ENCODE measurements at places on chromosomes 11 and 22. TPM values are rescaled to one million over a fixed set of nuclear protein-coding genes. Genes with fewer than 3 reads are reported as not detected.

ABTB2 gene
- total RNA-seq = 0.89 TPM

MAJIN gene
- total RNA-seq = not detected

KCNE3 gene
- total RNA-seq = not detected

SMDT1 gene
- total RNA-seq = 76.5 TPM

HYLS1 gene
- 5.1 TPM for total RNA-seq

SDF2L1 gene
- total RNA-seq = 23.2 TPM

TTC12 gene
- total RNA-seq = 12.6 TPM

MEI1 gene
- total RNA-seq = not detected

TP53AIP1 gene
- total RNA-seq = not detected

MYRF gene
- total RNA-seq = 0.47 TPM

SYT7 gene
- total RNA-seq = 0.10 TPM

MB gene
- not detected for total RNA-seq

OR4D9 gene
- not detected for total RNA-seq

RAG2 gene
- not detected for total RNA-seq

TCN1 gene
- not detected for total RNA-seq

CDC45 gene
- total RNA-seq = 3.0 TPM

DSCAML1 gene
- total RNA-seq = not detected

Measured in osteocyte (in vitro differentiated cells).